ENCODE measurements at places on chromosomes 5 and 9. TPM values are rescaled to one million over a fixed set of nuclear protein-coding genes. Genes with fewer than 3 reads are reported as not detected.

DNA sequence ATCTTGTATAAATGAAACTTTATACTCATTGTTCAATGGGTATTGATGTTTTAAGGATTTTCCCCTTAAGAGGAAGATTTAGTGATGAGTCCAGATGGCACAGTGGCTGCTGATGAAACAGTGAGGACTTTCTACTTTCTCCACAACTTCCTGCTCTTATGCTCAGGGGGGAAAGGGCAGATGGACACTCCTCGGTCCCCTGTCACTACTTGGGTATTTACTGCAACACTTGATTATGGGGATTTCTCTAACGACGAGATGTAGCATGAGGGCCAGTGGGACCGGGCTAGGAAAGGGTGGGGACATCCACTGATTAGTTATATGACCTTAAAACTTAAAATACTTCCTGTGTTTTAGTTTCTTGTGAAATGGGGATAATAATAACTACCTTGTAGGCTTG is 146.1 kb upstream of the HMHB1 start:
- DNase-seq, result no peak

- DNase-seq, result peak; percentile 89
These were observed at the start of gene TRPM6 for GRCh38 chr9:74887041-74887980. TSS of gene TRPM6 (minus strand) at chr9:74887921. CDS start at chr9:74887856, 65 bp downstream.

Gene CAVIN4
- not detected for polyA plus RNA-seq

- no peak for DNase-seq
These were observed 2.3 kb upstream of the SPATA6L start for GRCh38 chr9:4668604-4669003.
